ENCODE measurements at places on chromosomes 2 and 18.

DNA sequence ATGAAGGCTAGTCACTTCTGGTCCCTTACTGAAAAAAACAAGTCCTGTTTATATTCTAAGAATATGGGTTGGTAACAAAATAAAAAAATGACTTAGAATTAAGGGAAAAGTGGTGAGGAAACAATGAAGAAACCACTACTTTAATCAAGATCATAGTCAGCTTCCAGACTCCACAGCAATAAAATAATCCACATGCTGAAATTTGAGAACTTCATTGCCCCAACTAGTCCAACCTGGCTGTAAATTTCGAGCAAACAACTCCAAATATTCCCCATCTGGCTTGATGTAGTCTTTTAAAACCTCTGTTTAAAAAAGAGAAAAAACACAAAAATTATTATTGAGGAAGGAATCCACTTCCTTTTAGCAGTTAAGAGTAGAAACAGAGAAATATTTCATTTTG, 32.5 kb downstream of the METTL4 start:
- H3K4me1 ChIP-seq: no peaks in the 10 kb centered on the region
- no peak for DNase-seq
- no peaks in the 10 kb centered on the region for H3K36me3 ChIP-seq
- H3K27ac ChIP-seq: no peak overlapping the region
- no peak overlapping the region for H3K4me3 ChIP-seq

DNA sequence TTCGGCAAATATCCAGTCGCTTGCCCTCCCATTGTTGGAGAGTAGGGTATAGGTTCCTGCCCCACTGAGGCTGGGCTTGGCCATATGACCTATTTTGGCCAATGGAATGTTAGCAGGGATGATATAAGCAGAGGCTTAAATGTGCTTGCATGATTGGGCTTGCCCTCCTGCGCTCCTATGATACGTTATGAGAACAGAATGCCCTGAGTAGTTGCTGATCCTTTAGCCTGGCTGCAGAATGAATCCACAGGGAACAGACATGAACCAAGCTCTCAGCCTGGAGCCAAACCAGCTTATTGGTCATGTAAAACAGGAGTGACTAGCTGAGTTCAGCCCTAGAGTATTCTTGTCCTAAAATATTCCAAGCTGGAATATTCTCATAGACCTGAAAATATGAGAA, 34.8 kb upstream of the IMP4 start:
- no peak overlapping the region for H3K4me3 ChIP-seq
- no peak for DNase-seq
- H3K27ac ChIP-seq: no peak overlapping the region
- H3K36me3 ChIP-seq: no peaks in the 10 kb centered on the region
- no peaks in the 10 kb centered on the region for H3K27me3 ChIP-seq

GRCh38 chr2:68103030-68103708, 40.4 kb upstream of the C1D start:
- H3K27me3 ChIP-seq: no peaks in the 10 kb centered on the region
- H3K4me1 ChIP-seq: no peaks in the 10 kb centered on the region
- DNase-seq: no peak
- H3K36me3 ChIP-seq: no peaks in the 10 kb centered on the region
- H3K4me3 ChIP-seq: no peak overlapping the region

GRCh38 chr18:26708806-26709716, 156.4 kb downstream of the AQP4 start:
- no peak for DNase-seq
- no peak overlapping the region for H3K27ac ChIP-seq
- no peaks in the 10 kb centered on the region for H3K4me1 ChIP-seq
- no peaks in the 10 kb centered on the region for H3K36me3 ChIP-seq
- no peaks in the 10 kb centered on the region for H3K27me3 ChIP-seq

DNA sequence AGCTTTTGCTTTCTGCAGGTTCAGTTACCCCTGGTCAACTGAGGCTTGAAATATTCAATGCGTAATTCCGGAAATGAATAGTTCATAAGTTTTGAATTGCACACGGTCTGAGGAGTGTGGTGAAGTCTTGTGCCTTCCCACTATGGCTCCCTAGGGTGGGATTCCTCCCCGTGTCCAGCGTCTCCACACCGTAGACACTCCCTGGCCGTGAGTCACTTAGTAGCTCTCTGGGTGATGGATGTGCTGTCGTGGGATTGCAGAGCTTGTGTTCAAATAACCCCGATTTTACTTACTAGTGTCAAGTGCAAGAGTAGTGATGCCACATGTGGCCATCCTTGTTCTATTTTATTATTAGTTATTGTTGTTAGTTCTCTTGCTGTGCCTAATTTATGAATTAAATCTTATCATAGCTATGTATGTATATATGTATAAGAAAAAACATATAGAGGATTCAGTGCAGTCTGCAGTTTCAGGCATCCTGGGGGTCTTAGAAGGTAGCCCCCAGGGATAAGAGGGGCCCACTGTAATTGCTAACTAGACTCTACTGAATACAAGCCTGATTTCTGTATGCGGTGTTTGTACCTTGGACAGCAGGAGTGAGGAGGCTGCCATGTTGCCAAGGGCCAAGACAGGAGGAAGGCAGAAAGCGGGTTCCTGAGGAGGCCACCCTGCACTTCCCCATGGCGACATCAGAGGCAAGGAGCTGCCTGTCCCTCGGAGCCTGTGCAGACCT, 47.7 kb upstream of the PDIA6 start:
- no peaks in the 10 kb centered on the region for H3K27me3 ChIP-seq
- no peak for DNase-seq
- H3K4me3 ChIP-seq: no peak overlapping the region
- H3K4me1 ChIP-seq: no peaks in the 10 kb centered on the region
- no peak overlapping the region for H3K27ac ChIP-seq

DNA sequence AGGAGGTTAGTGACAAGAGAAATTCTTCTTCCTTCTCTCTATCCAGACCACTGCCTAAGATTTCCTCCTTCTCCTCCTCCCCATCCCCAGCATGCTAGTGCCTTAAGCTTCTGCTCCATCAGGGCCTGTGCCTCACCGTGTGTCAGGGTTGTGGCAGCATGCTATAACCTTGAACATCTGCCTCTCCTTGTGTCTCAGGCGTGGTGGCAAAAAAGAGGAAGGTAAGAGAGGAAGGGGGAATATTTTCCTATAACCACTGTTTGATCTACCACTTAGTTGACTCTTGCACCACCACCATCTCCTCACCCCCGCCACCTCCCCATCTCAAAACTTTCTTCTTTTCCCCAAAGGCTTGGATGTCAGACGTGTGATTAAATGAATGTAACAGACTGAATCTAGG, 38.3 kb upstream of the PEX13 start:
- DNase-seq: no peak
- H3K4me1 ChIP-seq: no peaks in the 10 kb centered on the region
- no peaks in the 10 kb centered on the region for H3K27me3 ChIP-seq
- no peak overlapping the region for H3K4me3 ChIP-seq
- no peaks in the 10 kb centered on the region for H3K36me3 ChIP-seq

DNA sequence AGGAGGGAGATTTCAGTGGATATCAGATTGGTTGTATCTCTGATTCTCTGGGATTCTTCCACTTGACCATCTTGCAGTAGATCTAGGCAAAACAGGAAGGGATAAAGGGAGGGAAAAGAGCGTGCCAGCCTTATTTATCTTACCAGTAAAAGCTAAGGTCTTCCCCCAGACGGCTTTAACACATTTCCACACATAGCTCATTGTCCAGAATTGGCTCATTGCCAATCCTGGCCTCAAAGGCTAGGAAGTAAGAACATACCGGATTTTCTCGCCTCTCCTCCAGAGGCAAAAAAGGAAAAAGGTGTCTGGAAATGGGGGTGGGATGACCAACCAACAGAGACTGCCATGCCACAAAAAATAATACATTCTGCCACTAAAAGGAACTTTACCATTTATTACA, 411.6 kb upstream of the NRP2 start:
- H3K4me1 ChIP-seq: no peaks in the 10 kb centered on the region

Measured in esophagus squamous epithelium (tissue), 5 donors.